Heart left ventricle (tissue), 16 donors: ENCODE measurements at places on chromosomes 2 and 18. TPM values are rescaled to one million over a fixed set of nuclear protein-coding genes. Genes with fewer than 3 reads are reported as not detected.

PUM2 gene
- total RNA-seq: 63.2 TPM

IL1RL1 gene
- 6.7 TPM for total RNA-seq

ACKR3 gene
- 23.7 TPM for total RNA-seq

SIX3 gene
- not detected for total RNA-seq

DNA sequence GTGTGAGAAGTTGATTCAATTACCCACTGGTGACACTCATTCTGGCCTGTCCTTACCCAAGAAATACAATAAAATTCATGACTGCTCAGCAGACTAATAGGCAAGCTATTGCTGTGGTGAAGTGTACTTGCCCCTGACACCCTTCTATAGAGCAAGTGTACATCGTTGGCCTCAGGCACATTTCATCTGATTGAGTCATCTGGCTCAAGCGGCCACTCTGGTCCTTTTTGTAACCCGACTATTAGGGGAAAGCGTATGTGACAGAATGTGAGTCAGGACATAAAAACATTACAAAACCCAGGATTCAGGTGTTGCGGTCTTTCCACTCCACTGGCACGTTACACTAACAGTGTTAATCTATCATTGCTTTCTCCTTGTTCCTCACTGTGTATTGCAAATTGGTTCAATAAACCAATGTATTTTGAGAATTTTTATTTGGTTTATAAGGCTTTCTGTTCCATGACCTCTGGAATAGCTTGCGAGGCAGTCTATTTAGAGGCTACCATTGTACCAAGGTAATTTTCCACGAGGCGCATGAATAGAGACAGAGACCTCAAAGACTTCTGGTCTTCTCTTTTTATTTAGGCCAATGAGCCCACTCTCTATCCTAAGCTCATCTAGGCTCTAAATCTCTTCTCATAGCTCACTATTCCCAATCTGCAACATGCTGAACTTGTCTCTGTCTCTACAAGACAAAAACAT, 10.2 kb upstream of the TTC32 start:
- no peak for DNase-seq

DNA sequence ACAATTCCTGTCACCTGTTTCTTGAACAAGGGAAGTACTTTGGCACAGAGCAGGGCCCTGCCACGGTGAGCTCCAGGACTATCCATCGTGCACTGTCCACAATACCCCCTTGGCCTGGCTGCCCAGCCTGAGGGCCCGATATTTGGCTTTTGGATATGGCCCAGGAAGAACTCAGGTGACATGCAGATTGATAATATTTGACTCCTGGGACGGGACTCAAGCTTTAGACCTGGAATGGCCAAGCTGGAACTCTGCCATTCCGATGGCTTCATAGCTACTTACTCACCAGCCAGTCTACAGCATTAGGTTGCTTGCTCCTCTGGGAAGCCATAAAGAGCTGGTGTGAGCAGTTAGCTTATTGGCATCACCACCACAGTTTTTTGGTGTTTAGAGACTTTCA, 26.6 kb downstream of the EML6 start:
- no peak for DNase-seq

- no peak for DNase-seq
These were observed 228.6 kb downstream of the SATB2 start for GRCh38 chr2:199228887-199229819.

GRCh38 chr2:231364961-231365810, 30.3 kb upstream of the B3GNT7 start:
- no peak for DNase-seq

- no peak for DNase-seq
These were observed 222.7 kb downstream of the CDH2 start for GRCh38 chr18:27954226-27954625.

- no peak for DNase-seq
These were observed 33.8 kb upstream of the TEX51 start for GRCh38 chr2:126864861-126865260.
